Heart right ventricle (tissue), 16 donors: ENCODE measurements at places on chromosomes 1 and 21.

DNA sequence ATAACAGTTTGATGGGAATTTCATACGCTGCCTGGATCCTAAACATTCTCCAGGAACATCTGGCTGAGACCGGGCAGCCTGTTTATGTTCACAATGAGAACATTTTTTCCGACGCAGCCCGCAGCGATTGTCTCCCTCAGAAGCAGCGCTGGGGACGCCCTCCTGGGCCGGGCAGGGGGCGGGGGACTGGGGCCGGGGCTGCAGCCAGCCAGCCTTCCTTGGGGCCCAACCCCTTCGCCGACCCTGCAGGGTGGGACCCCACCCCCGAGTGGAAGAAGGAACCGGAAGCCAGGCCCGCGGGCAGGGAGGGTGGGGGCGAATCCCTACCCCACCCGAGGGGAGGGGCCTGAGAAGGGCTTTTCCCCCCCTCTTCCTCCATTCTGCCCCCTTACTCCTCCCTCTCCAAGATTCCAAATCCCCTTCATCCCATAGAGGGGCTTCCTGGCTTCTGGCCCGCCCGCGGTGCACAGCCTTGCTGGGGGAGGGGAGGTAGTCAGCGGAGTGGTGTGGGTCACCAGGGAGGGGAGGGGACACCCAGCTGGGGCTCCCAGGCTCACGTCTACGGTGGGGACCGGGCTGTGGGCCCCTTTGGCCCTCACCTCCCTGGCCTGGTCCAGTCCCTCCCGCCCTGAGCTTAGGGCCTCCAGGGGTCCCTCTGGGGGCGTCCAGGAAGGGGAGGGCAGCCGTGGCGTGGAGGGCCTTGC is 60.6 kb downstream of the WNT9A start:
- DNase-seq: peak; percentile 81

DNA sequence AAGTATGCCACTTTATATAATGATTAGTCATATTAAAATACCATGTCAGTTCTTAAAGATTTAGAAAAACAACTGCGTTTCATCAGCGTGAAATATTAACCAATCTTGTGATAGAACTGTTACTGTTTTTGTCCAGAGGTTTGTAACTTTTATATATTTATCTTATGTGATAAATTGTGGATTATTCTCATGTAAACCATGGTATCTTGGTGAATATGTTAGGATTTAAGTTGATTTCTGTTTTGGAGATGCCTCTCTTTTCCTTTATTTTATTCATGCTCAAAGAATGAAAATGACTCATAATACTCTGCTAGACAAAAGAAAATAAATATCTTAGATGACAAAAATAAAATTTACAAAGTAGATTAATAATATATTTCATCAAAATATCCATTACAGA is 88.4 kb downstream of the ADGRL4 start:
- DNase-seq: no peak

DNA sequence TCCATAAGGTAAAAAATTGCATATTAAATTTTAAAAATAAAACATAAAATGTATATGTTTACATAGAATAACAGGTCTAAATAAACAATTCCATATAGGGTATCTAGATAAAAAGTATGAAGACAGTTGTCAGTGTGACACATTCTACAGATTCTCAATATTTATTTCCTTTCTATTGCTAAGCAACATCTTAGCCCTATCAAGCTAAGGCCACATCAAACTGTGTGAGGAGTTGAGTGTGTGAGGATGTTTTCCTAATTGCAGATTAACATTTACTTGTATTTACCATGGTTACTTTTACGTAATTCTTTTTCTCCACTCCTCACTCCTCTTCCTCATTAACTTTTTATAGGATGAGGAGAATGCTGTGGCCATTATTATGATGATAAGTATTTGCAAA is 41.9 kb upstream of the MCOLN3 start:
- DNase-seq: no peak

GRCh38 chr1:53348486-53349368 is 20.9 kb upstream of the LRP8 start:
- no peak for DNase-seq

DNA sequence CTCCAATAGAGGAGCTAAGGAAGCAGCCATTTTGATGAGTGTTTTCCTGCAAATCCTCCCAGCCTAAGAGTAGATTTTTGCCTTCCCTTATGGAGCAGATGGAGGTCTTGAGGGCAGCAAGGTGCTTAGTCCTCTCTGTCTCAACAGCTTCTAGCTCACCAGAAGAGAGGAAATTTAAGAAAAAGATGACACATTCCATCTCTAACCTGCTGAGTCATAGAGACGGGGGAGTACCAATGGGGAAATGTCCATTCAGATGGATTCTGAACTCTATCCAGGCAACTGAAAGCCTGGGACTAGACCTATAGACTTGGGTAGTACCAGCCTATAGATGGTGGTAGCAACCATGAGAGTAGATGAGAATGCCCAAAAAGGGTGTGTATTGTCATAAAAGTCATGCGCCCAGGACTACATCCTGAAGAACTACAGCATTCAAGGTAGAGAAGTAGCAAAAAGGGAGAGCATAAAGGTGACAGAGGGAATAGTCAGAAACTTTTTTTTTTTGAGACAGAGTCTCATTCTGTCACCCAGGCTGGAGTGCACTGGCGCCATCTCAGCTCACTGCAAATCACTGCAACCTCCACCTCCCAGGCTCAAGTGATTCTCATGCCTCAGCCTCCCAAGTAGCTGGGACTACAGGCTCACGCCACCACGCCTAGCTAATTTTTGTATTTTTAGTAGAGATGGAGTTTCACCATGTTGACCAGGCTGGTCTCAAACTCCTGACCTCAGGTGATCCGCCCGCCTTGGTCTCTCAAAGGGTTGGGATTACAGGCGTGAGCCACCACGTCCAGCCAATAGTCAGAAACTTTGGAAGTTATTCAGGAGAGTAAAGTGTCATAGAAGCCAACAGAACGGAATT is 10.7 kb upstream of the ELOA start:
- DNase-seq: no peak

- no peak for DNase-seq
These were observed 21.7 kb downstream of the UBE2T start for GRCh38 chr1:202320081-202320405.

DNA sequence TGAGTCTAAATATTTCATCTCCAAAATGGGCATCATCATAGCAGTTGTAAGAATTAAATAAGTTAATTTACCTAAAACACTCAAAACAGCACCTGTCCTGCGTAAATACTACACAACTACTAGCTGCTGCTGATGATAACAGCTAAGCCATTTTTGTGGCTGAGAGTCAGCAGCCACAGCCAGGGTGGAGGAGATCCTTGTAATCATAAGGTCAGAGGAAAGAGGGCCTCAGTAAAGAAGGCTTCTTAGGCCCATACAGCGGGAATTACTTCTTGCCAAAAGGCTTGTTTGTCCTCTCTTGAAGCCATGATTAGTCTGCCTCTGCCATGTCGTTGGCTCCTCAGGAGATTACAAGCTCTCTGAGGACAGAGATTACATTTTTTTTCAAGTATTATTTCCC is 245.0 kb downstream of the FGGY start:
- no peak for DNase-seq

DNA sequence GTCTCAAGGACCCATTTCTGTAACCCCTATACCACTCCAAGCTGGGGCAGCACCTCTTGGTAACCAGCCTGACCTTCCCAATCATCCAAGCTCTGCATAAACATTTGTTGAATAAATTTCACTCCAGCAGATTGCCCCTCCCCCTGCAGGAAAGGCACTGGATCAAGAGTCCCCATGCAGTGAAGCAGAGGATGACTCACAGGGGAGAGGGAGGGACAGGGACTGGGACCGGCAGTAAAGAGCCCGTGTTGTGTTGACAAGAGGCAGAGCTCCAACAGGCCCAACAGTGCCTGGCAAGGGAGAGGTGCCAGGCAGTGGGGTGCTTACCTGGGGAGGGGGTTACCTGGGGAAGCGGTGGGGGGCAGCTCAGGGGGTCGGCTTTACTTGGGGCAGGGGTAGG is 32.3 kb downstream of the SLC9A1 start:
- peak; percentile 66 for DNase-seq

DNA sequence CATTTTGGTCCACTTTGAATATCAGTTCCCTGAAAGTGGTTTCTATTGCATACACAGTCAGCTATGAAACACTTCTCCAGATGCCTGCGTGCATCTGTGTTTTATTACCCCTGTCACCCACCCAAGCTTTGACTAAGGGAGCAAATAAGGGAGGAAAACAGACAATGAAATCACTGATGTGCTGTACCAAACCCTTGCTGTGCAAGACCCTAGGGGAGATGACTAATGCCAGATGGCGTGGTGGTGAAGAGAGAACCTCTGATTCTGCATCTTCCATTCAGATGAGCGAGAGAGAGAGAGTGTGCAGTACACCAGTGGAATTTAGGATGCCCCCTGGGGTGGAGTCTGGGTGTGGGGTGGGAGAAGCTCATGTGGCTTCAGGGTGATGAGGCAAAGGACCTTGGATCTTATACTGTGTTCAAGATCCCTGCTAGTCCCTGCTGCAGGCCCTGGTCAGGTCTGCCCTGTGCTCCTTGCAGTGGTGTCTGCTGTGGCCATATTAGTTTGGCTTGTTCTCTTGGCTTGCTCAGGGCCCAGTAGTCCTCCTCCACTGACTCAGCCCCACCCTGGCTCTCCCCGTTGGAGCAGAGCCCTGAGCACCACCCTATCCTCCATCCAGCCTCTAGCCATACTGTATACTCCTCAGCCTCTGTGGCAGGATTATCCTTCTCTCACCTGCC is 18.5 kb downstream of the CLCA1 start:
- DNase-seq: peak; percentile 24

- no peak for DNase-seq
These were observed 178.4 kb downstream of the ADSS2 start for GRCh38 chr1:244273262-244273844.

- no peak for DNase-seq
These were observed 12.5 kb downstream of the PIP5K1A start for GRCh38 chr1:151210830-151211229.

DNA sequence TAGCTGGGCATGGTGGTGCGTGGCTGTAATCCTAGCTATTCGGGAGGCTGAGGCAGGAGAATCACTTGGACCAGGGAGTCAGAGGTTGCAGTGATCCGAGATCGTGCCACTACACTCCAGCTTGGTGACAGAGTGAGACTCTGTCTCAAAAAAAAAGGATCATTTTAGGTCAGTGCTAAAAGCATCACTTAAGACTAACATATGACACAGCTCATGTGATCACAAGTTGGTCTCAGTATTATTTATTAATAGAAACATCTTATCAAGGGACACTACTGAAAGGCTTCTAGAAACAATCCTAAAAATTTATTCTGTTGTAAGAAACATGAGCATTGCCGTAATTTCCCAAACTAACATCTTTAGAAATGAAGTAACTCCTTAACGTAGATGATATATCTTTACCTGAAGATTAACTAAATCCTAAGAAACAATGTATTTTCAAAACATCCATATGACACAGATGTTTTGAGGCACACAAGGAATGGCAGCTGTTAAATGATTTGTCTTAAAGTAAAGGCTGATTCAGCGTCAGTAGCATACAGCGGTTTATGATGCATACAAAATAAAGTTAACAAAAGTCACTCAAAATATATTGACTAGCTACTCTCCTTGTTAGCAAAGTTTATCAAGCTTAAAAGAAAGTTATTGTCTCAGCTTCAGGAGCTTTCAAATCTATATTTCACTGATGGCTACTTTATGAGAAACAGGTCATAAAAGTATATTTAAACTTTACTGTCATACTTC is 2.6 kb downstream of the NIBAN1 start:
- no peak for DNase-seq

- DNase-seq: no peak
These were observed 23.3 kb upstream of the C1orf105 start for GRCh38 chr1:172397221-172397620.

- no peak for DNase-seq
These were observed 135.4 kb downstream of the NR5A2 start for GRCh38 chr1:200162877-200163276.

DNA sequence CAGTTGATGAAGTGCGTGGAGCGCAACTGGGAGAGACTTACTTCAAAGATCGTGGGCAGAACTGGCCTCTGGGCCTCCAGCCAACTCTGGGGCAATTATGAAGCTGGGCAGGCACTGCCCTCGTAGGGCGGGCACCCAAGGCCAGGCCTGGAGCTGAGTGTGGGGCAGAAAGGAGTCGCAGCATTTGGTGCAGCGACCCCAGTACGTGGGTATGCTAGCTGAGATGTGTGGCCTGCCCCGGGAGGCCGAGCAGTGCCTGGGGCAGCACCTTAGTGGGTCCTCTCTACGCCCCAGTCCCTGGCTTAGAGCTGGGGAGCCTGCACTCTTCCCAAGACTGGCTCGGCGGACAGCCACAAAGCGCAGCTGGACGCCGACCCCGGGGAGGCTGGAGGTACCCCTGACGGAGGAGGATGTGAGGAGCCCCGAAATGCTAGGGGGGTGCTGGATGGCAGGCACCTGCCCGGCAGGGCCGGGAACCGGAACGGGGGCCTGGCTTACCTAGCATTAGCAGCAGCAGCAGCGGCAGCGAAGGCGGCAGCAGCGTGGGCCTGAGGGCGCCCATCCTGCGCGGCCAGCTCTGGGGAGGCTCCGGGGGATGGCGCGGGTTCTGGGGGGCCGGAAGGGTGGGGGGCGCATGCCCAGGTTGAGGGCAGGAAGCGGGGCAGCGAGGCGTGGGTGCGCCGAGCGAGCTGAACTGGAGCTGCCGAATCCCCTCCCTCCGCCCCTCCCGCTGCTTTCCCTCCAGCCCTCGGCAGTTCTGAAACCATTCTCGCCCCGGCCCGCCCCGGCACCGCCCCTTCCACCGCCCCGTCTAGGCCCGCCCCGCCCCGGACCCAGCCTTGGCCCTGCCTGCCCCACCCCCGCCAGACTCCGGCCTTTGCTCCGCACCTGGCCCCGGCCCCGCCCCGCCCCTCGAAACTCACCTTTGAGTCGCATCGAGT is at the start of gene IGSF8:
Gene IGSF8 (minus strand): TSS at position 709 of the 941 bp plus-strand sequence. CDS start 147 bp downstream, at position 562.
- DNase-seq: peak; percentile 93

DNA sequence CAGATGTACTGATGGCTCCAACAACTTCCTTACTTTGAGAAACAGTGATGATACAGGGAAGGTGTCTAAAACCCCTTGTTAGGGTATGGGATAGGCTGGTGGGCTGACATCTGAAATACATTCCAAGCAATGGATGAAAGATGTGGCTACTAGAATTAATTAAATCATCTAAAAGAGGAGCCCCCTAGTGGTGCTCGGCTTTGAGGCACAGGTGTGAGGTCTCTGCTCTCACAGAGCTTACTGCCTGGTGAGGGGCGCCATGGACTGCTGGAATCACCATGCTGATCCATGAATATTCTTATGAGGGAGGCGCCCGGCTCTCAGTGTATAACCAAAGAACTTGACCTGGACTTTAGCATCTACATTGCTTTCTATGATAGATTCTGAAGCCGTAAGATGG is 48.5 kb downstream of the GNG4 start:
- no peak for DNase-seq

DNA sequence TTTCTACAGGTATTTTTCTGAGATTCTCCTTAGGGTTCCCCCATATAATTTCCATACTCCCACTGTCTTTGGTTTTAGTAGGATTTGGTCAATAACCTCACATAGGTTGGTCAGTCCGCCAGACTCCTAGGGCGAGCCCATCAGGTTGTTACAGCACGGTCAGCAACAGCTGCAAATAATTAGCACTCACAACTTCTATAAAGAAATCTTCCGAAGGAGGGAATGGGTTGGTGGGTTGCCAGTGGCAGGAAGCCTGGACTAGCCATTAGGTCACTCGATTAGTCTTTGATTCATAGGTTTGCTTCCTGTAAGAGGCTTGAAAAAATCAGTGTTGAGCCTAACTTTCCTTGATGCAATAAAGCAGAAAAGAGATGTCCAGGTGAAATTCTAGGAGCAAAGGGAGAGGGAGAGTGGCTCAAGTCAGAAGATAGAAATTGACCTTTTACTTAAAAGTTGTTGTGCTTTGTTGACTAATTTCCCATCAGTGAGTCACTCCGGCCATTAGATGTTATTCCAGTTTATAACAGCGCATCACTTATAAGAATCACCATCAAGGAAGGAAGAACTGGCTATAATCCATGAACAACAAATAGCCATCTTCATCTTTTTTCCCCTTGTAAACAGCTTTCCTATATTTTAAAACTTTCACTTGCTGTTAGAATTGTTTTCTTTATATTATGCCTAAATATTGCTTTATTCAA is 88.3 kb downstream of the TPR start:
- DNase-seq: no peak
